ENCODE measurements at places on chromosomes 11 and 22.

GRCh38 chr11:132125988-132126871 lies 755.8 kb downstream of the NTM start:
- no peak for DNase-seq

GRCh38 chr22:40193429-40194421 lies 16.0 kb downstream of the TNRC6B start:
- DNase-seq: no peak

GRCh38 chr11:100932474-100933100 lies 197.0 kb downstream of the PGR start:
- DNase-seq: peak; percentile 24

DNA sequence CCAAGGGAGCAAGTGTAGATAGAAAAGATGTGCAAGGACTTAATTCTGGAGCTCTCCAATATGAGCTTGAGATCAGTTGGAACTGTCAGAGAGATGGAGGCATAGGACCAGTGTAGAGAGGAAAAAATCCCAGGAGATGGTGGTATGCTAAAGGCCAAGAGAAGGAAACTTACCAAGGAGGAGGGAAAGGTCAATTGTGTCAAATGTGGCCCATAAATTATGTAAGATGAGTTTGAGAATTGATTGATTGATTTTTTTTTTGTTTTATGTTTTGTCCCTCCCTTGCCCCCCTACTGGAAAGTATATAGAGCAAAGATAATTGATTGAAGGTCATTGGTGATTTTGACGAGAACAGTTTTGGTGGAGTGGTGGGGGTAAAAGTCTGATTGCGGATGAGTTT lies 2.8 kb upstream of the USP2 start:
- DNase-seq: no peak

GRCh38 chr11:44608991-44609782 lies 43.7 kb downstream of the CD82 start:
- DNase-seq: no peak
